ENCODE measurements at places on chromosomes 2 and 18.

GRCh38 chr2:218518876-218519275 is 49.3 kb downstream of the USP37 start:
- no peak for DNase-seq

GRCh38 chr2:64259312-64259711 is 115.1 kb upstream of the PELI1 start:
- DNase-seq, result peak; percentile 80

GRCh38 chr18:5512176-5512575 is 31.6 kb downstream of the EPB41L3 start:
- DNase-seq, result no peak

- DNase-seq, result no peak
These were observed 63.6 kb downstream of the ZBTB7C start for GRCh38 chr18:48345596-48345995.

DNA sequence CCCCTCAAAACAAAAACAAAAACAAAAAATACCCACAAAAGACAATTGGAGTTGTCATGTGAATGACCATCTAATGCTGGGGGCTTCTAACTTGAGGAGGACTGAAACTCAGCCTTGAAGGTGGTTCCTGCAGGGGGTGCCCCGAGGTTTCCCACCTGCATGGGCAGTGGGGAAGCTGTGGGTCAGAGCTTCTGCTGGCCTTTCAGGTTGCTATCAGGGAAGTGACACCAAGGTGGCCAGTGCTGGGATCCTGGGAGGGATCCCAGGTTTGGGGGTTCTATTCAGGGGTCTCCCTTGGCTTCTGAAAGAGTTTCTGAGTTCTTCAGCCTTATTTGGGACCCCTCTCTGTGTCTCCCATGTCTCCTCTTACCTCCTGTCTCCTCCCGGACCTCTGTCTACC is 62.8 kb downstream of the LDLRAD4 start:
- no peak for DNase-seq

- no peak for DNase-seq
These were observed 190.1 kb upstream of the TNP1 start for GRCh38 chr2:217049956-217050355.

- no peak for DNase-seq
These were observed 51.6 kb downstream of the MAPK4 start for GRCh38 chr18:50611529-50611941.

GRCh38 chr2:200616193-200616592 is 30.4 kb downstream of the AOX1 start:
- no peak for DNase-seq

DNA sequence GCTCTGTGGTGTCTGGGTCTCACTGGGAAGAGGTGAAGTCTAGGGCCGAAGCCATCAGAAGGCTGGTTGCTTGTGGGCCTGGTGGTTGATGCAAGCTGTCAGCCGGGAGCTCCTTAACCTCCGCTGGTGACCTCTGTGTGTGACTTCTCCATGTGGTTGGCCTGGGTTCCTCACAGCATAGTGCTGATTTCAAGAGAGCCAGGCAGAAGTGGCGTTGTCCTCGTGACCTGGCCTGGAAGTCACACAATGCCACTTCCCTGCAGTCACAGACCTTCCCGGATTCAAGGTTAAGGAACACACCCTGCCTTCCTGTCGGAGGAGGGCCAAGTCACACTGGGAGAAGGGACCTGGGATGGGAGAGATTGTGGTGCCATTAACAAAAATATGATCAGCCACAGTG is 303.7 kb upstream of the HS6ST1 start:
- DNase-seq, result no peak

- no peak for DNase-seq
These were observed 106.2 kb downstream of the INHBB start for GRCh38 chr2:120452131-120452530.

- DNase-seq, result no peak
These were observed 752.8 kb upstream of the CELF4 start for GRCh38 chr18:38318416-38318815.

GRCh38 chr18:54740136-54740846 is 88.0 kb upstream of the RAB27B start:
- peak; percentile 21 for DNase-seq

DNA sequence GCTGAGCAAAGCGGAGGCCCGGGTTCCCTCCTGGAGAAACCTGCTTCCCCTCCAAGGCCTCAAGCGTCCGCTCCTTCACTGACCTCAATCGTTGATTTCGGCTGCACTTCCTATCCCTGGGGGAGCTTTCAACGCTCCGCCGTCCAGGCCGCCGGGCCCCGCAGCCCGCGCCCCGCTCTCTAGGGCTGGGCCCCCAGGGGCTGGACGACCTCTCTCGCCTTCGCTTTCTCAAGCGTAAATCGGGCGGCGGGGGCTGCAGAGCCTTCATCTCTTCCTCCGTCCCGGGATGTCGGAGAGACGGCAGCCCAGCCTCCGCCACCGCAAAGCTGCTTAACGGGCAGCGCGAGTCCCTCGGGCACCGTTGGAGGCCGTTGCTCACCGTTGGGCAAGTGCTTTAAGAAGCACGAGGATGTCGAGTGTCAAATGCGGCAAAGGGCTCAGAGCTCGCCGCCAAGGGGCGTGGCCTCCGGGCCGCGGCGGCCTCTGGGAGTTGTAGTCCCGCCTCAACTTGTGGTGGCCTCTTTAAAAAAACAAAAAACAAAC is 8.5 kb downstream of the HES6 start:
- DNase-seq, result peak; percentile 76
